ENCODE measurements at places on chromosomes 2 and 18.
A peak's percentile ranks its signal among the peaks of the same experiment; 100 is the strongest.

DNA sequence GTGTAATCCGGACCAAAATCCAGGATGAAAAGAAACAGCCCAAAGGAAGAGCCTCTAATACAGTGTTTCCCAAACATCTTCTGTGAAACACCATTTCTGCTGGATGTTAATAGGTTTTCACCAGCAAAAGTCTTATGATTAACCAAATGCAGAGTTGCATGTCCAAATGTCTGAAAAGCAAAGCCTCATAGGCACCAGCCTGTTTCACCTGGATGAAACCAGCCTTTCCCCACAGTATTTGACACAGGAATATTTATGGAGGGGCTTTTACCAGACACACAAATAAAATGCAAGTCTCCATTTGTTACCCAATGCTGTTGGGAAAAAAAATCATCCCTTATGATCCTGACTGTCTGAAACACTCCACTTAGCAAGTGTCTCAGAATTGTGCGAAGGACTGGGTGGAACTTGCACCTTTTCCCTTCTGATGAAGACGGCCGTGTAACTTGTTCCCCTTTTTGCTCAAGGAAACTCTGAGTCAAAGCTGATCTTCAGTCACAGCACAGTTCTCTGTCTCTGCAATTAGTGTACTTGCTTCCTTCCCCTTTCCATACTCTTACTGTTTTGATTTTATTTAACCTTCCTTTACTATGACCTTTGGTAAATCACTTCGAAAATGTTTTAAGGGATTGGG lies 70.3 kb upstream of the IL1R2 start:
- DNase-seq, result no peak

GRCh38 chr18:61443081-61443725 lies 110.0 kb downstream of the CDH20 start:
- no peak for DNase-seq

- peak; percentile 82 for DNase-seq
Measured at GRCh38 chr2:110748489-110748867, 16.1 kb downstream of the ACOXL start.

GRCh38 chr2:196170606-196171247 lies 651 bp downstream of the STK17B start:
- peak; percentile 80 for DNase-seq

GRCh38 chr18:44130376-44130942 lies 550.2 kb upstream of the SETBP1 start:
- DNase-seq, result peak; percentile 67

DNA sequence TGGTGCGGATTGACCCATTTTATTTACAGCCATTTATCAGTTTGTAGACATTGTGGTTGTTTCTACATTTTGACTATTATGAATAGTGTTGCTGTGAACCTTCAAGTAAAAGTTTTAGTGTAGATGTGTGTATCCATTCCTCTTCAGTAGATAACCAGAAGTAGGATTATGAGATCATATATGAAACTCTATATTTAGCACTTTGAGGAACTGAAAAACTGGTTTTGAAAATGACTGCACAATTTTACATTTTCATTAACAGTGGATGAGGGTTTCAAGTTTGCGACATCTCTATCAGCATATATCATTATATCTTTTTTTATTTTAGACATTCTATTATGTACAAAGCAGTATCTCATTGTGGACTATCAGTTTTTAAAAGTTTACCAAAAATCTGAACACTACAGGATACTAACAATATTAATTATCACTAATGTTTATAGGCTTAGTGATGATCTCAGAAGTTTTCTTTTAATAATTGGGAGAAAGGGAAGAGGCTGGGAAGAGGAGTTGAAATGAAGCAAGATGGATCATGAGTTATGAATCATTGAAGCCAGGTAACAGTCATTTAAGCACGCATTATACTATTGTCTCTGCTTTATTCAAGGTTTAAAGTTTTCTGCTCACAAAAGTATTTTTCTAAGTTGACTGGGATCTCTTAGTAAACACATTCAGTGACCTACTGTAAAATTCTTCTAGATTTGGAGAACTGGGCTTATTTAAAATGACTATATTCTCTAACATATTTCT lies 329.0 kb upstream of the LRATD1 start:
- DNase-seq, result no peak

DNA sequence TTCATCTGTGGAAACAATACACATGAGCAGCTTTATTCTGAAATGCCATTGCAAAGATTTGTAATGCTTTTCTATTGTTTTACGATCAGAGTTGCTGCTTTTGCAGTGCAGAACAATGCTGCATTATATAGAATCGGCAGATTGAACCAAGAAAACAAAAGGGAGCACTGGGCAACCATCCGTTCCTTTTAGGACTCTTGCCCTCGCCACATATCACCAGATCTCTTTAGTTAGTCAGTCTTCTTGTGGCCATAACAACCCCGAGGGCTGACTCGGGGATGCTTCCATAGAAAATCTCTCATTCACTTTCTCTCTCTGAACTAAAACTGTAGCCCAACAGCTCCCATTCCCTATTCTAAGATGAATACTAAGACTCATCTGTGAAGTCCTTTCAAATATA lies 340.4 kb downstream of the NRXN1 start:
- no peak for DNase-seq

GRCh38 chr2:64328415-64328722 lies 125.6 kb upstream of the LGALSL start:
- peak; percentile 68 for DNase-seq

DNA sequence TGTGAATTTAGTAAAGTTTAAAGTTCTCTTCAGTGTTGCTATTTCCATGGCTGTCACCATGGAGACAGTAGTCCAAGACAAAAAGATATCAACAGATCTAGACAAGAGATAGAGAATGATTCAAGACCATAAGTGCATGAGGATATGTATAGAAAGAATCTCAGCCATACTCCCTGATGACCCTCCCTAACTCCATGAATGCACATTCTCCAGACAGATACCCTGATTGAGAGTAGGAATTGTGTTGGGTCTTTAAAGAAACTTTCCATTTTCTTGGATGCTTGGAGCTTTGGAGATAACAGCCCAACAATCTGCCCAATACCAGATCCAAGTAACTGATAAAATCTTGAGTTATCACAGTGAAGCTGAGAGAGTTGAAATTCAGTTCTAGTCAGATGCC lies 1601.2 kb upstream of the CELF4 start:
- no peak for DNase-seq

DNA sequence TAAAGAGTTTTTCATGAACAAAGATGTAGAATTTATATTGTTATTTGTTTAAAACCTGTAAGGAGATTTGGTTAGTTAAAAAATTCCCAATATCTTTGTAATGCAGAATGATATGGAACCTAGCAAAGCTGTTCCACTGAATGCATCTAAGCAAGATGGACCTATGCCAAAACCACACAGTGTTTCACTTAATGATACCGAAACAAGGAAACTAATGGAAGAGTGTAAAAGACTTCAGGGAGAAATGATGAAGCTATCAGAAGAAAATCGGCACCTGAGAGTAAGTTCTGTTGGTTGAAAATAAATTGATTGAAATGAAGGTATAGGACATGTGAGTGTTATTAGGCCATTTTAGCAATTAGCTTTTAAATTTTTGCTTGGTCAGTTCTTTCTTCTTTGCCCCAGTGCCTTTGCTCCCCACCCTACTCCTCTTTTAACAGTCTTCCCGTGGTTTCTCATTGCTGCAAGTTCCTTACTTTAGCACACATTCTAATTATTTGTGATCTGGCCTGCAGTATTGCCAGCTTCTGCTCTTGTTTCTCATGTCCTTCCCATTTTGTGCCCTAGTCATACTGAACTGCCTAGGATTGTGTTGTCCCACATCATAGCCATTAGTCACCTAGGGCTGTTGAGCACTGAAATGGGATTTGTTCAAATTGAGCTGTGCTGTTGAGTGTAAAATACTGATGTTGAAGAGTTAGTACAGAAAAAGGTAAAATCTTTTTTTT lies 36.6 kb downstream of the VAPA start:
- no peak for DNase-seq

GRCh38 chr2:235468978-235469655 lies 24.7 kb upstream of the AGAP1 start:
- DNase-seq, result peak; percentile 65

DNA sequence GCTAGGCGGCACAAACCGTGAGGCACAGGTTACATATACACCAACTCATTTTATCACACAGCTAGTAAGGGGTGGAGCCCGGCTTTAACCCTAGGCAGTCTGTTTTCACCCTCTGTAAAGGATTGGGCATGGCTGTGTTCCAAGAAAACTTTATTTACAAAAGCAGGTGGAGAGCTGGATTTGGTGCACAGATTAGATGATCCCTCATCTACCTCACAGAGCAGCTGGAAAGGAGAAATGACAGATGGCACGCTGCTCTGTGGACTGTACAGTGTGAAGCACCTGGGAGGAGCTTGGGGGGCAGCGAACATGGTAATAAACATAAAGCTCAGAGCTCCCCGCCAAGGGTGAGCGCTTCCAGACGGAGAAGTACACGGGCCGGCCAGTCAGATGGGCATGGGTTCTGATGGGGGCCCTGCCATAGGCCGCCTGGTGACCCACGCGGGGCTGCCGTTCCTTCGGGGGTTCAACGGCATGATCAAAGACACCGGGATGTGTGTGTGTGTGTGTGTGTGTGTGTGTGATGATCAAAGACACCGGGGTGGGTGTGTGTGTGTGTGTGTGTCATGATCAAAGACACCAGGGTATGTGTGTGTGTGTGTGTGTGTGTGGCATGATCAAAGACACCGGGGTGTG lies 862 bp upstream of the TMEM177 start:
- DNase-seq, result peak; percentile 92

- DNase-seq, result peak; percentile 67
Measured at GRCh38 chr2:69026026-69026425, 13.0 kb downstream of the ANTXR1 start.

DNA sequence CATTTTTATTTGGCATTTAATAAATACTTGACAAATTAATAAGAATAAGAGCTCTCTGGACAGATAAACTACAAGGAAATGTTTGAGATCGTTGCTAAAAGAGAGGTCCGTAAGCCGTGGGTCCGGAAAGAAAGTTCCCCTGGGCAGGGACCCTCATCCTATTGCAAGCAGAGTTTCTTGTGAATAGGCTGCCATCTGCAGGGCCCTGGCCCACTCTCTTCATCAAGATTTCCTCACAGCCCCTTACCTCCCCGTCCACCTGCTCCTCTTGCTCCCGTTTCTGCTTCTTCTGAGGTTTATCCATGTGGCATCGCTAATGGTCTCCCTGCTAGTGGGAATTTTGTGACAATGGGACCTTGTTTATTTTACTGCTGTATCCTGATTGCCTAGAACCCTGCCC lies 30.1 kb upstream of the MC5R start:
- DNase-seq, result no peak

GRCh38 chr2:198100346-198100745 lies 296.0 kb downstream of the PLCL1 start:
- DNase-seq, result no peak

DNA sequence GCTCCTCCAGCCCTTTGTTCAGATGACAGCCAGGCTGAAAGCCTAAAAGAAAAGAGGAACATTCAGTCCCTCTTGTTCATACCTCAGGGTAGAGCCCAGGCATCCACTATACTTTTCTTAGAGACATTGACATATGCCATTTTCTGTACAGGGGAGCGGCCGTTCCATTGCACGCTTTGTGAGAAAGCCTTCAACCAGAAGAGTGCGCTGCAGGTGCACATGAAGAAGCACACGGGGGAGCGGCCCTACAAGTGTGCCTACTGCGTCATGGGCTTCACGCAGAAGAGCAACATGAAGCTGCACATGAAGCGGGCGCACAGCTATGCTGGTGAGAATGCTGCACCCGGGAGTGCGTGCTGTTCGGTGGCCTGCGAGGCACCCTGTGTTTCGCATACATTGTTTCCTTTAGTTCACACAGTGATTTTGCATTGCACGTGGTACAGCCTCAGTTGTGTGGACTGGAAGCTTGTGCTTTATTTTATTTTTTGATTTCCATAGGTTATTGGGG lies 138.2 kb downstream of the ZNF236 start:
- no peak for DNase-seq
